Activated CD8-positive, alpha-beta memory T cell treated with anti-CD3 and anti-CD28 coated beads for 24 hours (primary cell): ENCODE measurements at places on chromosomes 2 and 18.

DNA sequence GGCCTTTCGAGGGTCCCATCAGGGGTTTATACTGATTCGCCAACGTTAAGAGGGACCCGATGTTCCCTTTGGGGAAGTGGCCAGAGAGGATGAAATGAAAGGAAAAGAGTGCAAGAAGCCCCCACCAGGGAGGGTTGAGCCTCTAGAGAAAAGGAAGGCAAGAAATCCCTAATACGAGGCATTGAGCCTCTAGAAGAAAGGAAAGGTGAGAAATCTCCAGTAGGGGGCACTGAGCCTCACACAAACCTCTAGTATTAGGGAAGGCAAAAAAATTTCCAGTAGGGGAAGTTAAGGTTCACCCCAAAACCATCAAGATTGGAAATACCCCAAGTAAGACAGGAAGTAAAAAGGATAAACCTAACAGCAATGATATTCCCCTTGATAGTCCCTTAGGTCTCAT is 9.8 kb upstream of the SAP130 start:
- no peak for DNase-seq

- DNase-seq: no peak
These were observed 167.1 kb upstream of the COPS8 start for GRCh38 chr2:236918545-236918944.

DNA sequence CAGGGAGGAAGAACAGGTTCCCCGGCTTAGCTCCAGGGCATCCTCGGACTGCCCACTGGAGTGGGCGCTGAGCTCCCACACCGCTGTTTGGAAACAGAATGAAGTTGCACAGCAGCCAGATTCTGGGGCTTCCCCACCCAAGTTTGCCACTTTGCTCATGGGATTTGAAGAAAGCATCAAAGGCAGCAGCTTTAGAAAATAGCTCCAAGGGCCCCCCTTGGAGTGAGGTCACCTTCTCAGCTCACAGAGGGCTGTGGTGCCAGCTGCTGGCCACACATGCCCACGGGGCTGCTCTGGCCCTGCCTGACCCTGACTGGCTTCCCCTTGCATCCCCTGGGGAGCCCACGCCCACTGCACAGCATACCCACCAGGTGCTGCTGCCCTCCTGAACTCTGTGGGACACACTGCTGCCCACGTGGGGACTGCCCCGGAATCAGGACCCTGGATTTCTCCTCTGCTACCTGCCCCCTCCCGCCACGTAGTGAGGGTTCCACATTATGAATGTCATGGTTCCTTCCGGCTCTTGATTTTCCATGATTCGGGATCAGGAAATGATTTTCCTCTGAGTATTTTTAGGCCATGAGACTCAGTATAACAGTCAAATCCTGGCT is 70.3 kb downstream of the TGOLN2 start:
- no peak for DNase-seq

GRCh38 chr2:20617081-20617575 is 33.8 kb downstream of the HS1BP3 start:
- no peak for DNase-seq

DNA sequence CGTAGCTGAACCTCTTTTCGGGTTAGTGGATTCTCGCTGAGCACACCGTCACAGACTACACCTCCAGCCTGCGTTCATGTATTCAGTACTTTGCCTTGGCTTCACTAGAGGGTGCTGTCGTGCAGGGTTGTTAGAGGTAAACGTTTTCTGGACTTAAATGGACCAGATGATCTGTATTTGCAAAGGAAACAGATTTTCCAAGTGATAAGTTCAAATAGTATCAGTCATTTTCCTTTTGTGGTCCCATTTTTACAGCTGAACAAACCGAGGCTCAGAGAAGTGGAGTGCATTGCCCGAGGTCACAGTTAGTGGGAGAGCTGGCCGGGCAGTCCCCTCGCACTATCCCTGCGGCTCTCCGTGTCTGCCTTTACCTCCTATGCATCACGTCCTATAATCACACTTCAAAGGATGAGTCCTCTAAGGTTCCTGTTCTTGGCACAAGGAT is 125.9 kb downstream of the MAP4K4 start:
- peak; percentile 81 for DNase-seq

DNA sequence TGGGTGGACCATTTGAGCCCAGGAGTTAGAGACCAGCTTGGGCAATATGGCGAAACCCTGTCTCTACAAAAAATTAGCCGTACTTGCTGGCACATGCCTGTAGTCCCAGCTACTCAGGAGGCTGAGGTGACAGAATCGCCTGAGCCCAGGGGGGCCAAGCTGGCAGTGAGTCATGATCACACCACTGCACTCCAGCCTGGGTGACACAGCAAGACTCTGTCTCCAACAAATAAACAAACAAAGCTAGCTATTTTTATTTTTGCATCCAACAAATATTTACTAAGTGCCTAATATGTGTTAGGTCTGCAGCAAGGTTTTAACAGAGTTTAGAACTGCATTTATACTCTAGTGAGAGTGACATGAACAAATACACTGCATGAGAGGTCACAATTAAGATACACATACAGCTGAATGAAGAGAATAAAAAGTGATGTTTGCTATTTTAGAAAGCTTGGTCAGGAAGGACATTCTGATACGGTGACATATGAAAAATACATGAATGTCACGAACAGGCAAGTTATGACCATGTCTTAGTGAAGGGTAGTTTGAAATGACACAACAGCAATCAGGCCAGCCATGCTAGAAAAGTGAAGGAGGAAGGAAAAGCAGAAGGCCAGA is 83.2 kb upstream of the FRZB start:
- no peak for DNase-seq

- no peak for DNase-seq
These were observed 60.7 kb downstream of the SPATS2L start for GRCh38 chr2:200367155-200367554.

- DNase-seq: no peak
These were observed 149.1 kb downstream of the RHBDD1 start for GRCh38 chr2:226984750-226985582.

GRCh38 chr2:74756356-74756890 is 77.5 kb upstream of the HK2 start:
- DNase-seq: no peak

GRCh38 chr2:187916799-187917198 is 362.6 kb upstream of the TFPI start:
- DNase-seq: no peak

GRCh38 chr18:9779630-9780029 is 71.5 kb downstream of the RAB31 start:
- no peak for DNase-seq

DNA sequence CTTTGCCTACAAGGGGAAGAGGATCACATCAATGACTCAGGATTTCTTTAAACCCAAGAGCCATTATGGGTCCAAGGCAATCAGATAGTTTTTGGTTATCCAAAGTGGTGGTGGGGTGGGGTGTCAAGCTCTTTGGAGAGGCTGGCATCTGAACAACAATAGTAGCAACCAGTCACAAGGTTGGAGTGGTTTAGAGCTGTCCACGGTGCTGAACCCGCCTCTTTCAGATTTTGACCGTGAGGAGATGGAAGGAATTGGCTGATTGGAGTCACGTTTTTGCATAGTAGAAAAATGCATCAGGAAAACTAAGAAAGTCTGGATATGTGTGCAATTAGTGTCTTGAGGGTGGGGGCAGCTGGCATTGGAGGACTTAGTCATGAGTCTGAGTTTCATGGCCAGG is 159.9 kb downstream of the LOXHD1 start:
- DNase-seq: no peak

DNA sequence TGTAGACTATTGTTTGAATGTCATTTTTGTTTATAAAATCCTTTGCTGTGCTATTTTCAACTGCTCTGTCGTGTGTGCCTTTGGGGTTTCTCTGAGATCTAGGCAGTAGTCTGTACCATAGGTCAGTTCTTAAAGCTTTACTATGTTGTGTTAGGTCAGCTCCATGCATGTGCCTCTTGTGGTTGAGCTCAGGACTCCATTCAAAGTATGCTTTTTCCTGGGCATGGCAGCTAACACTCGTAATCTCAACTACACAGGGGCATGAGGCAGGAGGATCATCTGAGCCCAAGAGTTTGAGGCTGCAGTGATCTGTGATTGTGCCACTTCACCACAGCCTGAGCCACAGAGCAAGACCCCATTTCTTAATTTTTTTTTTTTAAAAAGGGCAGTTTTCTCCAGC is 174.4 kb upstream of the SPHKAP start:
- DNase-seq: no peak

DNA sequence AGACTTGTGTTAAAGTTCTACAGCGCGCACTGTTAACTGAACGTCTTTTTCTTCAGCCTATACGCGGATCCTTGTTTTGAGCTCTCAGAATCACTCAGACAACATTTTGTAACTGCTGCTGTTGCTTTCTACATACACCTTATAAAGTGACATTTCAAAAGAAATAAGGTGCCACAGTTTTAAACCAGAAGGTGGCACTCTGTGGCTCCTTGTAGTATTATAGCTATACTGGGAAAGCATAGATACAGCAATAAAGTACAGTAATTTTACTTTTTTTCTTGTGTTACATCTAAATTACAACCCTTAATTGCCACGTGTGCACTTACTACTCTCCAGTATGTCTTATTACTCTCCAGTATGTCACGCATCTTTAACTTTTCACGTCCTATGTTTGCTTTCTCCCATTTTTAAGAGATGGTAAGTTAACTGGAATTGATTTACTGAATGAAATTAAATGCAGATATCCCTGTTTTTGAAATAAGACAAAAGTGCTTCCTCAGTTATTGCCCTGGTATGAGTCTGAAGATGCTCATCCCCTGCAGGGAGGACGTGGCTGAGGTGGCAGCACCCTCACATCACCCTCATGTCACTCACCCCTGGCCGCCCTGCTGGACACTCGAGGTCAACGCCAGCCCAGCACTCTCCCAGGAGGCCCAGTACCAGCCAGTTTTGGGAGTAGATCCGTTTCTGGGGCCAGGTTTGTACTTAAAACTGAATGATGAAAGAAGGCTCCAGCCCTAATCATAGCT is 37.8 kb downstream of the GORASP2 start:
- no peak for DNase-seq

DNA sequence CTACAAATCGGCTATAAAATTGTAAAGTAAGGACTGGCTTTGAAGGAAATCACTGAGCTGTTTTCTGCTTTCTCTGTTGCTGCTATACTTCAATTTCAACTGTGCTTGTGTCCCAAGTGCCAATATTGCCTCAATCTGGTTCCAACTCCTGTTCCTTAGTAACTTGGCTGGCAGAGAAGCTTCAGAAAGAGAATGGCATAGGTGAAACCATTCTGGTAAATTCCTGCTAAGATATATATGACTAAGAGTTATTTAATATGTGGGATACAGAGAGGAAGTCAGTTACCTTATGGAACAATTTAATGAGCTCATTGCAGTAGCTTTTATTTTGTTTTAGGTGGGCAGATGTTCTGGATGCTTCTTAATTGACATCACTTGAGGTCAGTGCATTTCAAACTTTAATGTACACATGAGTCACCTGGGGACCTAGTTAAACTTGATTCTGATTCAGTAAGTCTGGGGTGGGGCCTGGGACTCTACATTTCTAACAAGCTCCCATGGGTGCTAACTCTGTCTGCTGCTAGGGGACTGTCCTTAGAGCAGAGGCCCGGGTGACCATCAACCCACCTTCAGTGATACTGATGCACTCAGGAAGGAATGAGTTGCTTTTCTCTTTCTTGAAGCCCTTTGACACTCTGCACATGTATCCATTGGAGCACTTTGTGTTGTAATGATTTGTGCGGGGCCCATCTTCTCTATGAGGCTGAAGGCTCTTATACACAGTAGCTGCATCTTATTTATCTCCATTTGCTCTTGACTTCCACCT is 47.6 kb downstream of the LIPG start:
- no peak for DNase-seq

- DNase-seq: peak; percentile 32
These were observed 35.5 kb downstream of the LDLRAD4 start for GRCh38 chr18:13253786-13254688.

- DNase-seq: no peak
These were observed 243.9 kb downstream of the NR4A2 start for GRCh38 chr2:156088587-156088986.

DNA sequence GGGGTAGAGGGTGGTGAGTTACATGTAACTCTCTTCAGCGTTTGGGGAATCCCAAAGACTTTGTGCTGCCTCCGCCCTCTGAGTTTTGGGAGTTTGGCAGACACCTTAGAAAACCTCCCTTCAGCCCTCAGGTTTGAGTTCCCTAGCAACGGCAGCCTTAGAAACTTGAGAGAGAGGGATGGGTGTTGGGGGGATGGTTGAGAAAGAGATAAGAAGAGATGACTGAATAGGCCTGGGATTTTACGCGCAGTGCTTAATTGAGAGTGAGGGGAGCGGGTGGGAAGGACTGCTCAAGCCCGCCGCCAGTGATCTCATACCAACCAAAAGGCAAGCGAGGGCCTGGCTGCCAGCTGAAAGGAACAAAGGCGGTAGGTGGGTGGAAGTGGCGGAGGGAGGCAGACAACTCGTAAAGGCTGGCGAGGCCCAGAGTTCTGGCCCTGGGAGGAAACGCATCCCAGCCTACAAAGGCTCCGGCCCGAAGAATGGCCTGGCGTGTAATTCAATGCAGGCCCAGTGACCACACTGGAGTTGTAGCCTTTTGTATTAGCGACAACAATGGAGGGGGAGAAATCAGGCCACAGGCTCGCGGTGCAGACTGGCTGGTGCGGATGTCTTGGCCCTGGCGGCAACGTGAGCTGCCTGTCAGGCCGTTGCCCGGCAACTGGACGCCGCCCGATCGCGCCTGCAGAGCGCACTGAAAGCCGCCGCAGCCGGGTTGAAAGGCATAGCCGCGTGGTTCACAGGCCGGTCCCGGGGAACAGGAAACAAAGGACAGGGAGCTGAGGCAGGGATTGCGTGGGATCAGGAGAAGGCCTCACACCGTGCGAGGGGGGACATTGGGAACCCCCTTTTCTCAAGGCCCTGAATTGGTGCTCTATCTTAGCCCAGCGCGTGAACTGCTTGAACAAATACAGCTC is 39.9 kb upstream of the DARS1 start:
- DNase-seq: peak; percentile 62

DNA sequence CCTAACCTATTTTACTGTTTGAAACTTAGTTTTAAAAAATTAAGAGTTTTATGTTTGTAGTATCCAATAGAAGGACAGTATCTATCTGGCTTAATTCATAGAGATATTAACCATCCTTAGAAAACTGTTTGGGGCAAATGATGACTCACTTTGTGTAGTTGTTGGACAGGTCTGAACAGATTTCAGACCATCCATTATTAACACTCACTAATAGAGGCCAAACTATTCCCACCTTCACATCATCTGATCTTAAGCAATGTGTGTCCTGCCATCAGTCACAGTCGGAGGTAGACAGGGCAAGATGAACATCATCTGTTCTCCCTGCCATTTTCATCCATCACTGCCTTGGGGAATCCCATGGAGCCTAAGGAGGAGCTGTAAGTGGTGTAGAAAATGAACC is 164.6 kb upstream of the DCC start:
- no peak for DNase-seq

GRCh38 chr2:177857538-177857937 is 215.0 kb downstream of the PDE11A start:
- no peak for DNase-seq

- DNase-seq: no peak
These were observed 90.7 kb upstream of the GCFC2 start for GRCh38 chr2:75801234-75801982.

GRCh38 chr2:147345246-147345645 is 499.6 kb upstream of the ACVR2A start:
- DNase-seq: no peak

DNA sequence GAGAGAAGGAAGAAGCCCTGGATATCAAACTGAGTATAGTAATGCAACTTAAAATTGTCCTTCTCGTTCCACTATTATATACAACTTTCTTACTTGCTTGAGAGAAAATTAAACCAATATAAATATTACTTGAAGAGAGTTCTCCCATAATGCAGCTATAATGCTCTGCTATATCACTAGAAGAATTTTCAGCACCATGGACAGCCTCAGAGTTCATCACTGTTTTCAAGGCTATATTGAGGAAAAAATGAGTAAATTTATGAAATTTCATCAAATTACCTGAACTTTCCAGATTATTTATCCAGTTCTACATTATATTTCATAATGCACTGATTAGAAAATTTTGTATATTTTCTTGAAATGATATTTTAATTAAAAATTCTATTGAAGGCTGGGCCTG is 1053.5 kb upstream of the FAM98A start:
- no peak for DNase-seq
